CD4-positive, alpha-beta T cell treated with Interleukin-1 beta for 1 hour (primary cell): ENCODE measurements at places on chromosomes 6 and 20.

DNA sequence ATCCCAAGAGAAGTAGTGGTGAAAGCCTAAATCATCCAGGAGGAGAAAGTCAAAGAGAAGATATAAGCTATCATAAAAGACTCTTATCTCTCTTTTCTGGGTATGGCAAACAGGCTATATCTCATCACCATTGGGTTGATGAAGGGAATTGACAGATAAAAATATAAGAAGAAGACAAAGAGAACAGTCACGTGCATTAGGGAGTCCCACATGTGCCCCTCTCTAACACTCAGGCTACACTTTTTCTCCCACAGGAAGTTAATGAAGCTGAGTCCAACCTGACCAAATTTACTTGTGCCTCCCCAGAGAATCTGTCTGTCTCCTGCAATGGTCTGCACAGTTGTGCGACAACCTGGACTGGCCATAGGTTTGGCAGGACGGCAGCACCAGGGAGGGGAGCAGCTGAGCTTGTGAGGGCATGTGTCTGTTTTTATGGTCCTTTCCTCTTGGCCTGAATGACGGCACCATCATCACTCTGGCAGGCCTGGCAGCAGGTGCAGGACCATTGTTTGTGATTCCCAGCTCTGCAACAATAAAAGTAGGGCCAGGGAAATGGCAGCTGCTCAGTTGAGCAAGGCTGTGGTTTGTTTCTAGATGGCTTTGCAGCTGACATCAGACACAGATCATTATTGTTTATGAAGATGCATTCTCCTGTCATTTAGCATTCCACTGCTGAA lies 144.5 kb upstream of the MCHR2 start:
- no peak for DNase-seq

DNA sequence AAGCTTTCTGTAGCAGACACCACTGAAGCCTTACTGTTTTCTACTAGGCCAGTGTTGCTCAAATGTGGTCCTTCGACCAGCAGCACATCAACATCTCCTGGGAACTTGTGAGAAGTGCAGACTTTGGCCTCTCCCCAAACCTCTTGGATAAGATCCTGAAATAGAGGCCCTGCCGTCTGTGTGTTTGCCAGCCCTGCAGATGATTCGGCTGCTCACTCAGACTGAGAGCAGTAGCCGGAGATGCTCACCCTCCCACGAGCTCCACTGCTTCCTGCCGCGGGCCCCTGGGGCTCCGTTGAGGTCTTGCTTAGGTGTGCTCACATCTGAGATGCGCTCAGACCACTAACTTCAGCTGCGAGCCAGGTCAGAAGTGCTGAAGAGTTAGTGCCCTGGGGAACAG lies 129.5 kb upstream of the SSTR4 start:
- DNase-seq, result no peak

DNA sequence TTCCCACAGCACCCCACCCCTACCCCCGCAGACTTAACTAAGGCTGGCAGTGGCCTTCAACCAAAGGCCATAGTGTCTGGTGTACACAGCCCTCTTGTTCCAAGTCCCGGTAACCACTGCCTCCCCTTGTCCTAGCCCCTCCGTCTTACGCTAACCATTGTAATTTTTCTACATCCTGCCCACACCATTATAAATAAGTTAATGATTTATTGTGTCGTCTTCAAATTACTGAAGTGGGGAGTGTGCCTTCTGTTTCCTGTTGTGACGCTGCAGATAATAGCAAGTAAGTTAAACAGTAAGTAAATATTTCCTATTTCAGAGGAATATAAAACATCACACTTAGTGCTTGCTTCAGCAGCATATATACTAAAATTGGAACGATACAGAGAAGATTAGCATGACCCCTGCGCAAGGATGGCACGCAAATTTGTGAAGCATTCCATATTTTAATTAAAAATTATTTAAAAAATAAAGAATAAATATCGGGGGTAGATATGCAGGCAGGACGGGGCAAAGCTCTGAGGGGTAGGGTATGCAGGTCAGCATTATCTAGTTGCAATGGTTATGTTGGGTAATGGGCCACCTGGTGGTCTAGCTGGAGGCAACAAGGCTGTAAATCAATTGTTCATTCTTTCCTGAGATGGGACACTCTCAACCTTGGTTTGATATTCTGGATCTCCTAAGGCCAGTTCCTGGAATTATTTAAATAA lies 15.1 kb downstream of the SRSF6 start:
- no peak for DNase-seq

DNA sequence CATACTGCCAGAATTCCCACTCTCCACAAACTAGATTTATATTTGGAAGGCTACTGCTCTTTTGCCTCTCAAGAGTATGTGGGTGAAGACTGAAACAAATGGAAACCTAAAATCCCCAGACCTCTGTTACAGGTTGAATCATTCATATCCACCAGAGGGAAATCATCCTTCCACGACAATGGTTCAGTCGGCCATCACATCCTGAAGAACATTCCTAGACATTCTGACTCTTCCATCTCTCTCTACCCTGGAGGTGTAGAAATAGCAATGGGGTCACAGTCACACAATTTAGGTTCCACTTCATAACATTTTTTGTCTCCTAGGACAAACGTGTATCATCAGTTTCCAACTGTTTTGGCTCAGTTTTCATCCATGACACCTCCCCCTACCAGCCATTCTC lies 8.6 kb downstream of the GPX5 start:
- DNase-seq, result no peak

DNA sequence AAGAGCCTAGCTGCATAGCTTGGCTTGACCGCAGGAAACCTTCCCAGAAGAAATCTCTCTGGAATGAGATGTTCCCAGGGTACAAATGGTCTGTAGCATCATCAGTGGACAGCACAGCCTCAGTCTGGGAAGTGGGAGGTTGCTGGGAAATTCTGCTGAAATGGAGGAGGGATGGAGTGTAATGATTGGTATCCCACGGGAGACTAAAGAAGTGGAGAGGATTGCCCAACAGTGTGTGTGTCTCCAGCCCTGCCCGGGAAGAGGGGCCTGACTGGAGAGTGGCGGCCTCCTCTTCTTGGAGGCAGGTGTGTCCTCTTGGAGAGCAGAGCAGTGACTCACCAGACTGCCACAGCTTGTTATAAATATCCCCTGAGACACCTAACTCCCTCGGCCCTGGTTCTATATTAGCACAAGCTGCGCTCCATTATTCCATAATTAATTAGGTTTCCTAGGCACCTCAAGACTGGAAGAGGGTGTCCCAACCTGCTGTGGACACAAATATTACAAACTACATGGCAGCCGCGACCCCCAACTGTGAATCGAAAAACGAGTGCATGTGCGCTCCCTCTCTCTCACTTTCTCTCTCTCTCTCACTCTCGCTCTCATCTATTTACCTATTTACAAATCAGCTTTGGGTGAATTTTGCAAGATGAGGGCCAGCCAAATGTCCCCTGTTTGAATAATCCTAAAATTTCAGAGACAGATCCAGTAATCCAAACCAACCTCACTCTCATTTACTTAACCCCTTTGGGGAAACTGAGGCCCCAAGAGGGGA lies 68.8 kb downstream of the FGD2 start:
- no peak for DNase-seq

DNA sequence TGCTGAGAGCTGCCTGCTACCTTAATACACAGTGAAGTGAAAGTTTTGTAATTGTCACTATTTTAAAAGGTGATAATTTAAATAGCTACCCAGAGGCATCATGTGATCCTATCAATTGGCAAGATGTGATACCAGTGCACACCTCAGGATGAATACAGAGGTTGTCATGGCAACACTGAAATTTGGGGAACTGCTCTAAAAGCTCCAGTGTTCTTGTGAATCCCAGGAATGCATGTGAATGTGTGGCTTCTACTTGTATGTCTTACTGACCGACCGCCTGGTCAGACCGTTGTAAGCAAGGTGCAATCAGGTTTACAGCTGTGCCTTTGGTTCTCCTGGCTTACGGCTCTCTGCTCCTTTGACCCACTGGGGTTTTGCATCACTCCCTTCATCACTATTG lies 146.3 kb upstream of the GJE1 start:
- no peak for DNase-seq

GRCh38 chr20:1185316-1185741 lies 548 bp upstream of the TMEM74B start:
- no peak for DNase-seq

DNA sequence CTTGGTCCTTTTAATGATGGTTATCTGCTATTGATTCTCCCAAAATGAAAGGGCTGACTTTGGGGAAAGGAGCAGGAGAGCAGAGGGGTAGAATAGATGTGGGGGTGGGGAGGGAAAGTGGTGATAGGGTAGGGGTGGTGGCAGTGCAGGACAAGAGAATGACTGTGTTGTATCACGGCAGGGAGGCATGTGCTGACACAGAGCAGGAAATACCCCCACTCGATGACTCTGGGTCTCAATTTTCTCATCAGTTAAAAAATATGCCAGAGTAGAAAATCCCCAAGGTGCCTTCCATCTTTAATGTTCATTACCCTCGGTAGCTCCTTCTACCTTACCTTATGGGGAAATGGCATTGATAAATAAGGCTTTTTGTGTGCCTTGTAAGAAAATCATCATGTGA lies 79.0 kb upstream of the ATXN1 start:
- DNase-seq, result no peak

- DNase-seq, result peak; percentile 5
Observed at GRCh38 chr6:70221025-70221714, 81.7 kb downstream of the COL9A1 start.

GRCh38 chr6:30515944-30516753 lies 26.8 kb downstream of the HLA-E start:
- peak; percentile 92 for DNase-seq

DNA sequence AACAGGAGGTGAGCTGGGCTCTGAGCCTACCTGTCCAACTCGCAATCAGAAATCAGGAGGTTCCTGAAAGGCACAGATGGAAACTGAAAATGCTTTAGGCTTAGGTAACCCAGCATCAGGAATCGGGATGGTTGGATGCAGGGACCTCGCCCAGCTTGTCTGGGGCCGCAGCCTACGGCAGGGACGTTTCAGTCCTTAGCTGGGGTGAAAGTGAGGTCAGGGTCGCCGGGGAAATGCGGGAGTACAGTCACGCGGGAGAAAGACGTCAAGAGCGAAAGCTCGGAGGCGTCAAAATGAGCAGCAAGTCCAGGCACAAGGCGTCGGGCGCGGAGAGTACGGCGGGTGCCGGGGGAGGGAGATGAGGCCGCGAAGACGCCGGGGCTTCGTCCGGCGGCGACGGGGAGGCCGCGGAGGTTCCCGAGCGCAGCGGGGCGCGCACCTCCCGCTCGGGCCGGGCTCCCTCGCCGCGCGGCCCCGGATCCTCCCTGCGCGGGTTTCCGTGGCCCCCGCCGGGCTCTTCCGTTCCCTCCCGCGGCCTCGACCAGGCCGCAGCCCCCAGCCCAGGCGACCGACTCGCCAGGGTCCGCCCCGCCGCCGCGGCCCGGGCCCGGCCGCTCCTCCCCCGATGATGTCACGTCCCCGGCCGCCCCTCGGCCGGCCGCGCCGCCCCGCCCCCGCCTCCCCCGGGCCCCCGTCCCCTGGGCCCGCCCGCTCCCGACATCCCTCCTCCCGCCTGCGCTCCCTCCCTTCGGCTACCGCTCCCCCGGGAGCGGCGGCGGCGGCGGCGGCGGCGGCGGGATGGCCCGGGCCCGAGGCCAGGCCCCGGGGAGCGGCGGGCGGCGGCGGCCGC lies at the start of gene EBF4:
Gene EBF4, plus strand, starts transcription at position 745 of the 850 bp plus-strand sequence. CDS start 866 bp downstream, outside the sequence.
- peak; percentile 44 for DNase-seq
